ENCODE measurements at places on chromosomes 7 and 10.

DNA sequence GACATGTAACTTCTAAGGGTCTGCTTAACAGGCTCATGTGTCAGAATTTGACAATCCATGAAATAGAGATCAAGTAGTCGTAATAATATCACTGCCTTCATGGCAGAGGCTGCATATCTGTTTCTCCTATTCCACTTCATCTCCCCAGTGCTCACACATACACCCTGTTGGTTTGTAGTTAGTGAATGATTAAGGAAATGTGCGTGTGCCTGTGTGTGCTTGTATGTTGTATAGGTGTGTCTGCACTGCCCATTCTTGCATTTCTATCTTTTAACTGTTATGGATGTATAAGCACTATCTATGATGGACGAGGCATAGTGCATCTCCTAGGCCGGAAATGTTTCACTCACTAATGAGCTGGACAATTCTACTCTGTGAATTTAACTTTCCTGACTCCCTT lies 985.2 kb downstream of the LRMDA start:
- DNase-seq = no peak

DNA sequence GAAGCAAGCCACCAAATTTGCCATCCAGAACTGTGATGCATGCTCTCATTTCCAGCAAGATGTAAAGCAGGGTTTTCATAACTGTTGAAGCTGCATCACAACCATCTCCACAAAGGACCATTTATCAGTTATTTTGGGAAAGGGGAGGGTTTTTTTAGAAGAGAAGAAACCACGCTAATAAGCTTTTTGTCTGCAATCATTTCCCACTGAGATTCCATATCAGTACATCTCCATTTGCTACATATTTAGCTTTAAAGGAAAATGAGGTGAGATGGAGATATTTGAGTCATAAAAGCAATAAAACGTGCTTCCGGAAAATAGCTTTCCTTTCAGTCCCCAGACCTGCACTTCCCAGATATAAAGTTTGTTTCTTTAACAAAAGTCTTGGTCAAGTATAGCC lies 258.2 kb downstream of the FRMD4A start:
- DNase-seq = no peak

DNA sequence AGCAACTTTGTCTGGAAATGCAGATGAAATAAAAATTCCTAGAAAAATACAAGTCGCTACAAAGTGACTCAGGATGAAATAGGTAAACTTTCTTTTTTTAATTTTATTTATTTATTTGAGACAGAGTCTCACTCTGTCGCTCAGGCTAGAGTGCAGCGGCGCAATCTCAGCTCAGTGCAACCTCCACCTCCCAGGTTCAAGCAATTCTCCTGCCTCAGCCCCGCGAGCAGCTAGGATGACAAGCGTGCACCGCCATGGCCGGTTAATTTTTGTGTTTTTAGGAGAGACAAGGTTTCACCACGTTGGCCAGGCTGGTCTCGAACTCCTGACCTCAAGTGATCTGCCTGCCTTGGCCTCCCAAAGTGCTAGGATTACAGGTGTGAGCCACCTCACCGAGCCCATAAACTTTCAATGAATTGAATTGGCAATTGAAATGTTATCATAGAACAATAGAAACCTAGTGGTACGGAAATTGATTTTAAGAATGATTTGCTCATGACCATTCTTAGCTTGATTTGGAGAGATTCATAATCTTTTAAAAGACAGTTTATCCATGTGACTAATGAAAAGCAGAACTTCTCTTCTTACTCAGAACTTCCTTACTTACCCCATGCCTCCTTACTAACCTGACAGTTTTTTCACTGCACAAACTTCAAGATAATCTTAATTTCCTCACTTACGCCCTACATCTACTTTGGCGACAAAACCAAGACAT lies 161.7 kb downstream of the FAM107B start:
- DNase-seq = no peak

DNA sequence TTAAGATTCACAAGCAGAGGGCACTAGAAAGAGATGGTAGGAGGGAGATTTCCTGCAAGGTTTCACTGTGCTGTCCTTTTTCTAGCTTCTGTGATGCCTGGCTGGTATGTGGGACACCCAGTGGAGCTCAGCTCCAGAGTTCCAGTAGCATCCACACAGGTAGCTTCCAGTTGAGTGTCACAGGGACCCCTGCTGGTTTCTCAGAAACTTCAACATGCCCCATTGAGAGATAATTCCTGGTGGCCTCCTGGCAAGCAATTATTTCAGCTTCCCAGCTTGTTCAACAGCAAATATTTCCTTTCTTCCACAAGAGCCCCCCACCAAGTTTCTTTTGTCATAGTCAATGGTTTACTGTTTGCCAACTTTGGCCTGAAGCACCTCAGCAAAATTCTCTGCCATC lies 858.7 kb downstream of the REEP3 start:
- no peak for DNase-seq

DNA sequence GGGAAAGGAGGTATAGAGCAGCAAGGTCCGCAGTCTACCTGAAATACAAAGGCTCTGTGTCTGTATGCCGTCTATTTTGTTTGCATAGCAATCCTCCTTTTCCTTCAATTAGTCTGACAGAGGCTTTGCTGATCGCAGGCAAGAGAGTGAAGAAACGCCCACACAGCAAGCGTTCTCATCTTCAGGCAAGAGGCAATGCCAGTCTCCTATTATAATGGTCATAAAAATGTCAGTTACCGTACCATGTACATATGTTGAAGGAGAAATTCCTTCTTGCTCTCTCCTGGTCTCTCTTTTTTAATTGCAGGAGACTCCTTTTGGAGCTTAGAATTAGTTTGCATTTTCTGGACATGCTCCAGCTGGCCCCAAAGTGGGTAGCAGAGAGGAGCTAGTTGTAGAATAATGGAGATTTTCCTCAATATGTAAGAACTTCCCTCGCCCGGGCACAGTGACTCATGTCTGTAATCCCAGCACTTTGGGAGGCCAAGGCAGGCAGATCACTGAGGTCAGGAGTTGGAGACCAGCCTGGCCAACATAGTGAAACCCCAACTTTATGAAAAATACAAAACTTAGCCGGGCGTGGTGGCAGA lies 139.5 kb downstream of the PFKFB3 start:
- DNase-seq = no peak

DNA sequence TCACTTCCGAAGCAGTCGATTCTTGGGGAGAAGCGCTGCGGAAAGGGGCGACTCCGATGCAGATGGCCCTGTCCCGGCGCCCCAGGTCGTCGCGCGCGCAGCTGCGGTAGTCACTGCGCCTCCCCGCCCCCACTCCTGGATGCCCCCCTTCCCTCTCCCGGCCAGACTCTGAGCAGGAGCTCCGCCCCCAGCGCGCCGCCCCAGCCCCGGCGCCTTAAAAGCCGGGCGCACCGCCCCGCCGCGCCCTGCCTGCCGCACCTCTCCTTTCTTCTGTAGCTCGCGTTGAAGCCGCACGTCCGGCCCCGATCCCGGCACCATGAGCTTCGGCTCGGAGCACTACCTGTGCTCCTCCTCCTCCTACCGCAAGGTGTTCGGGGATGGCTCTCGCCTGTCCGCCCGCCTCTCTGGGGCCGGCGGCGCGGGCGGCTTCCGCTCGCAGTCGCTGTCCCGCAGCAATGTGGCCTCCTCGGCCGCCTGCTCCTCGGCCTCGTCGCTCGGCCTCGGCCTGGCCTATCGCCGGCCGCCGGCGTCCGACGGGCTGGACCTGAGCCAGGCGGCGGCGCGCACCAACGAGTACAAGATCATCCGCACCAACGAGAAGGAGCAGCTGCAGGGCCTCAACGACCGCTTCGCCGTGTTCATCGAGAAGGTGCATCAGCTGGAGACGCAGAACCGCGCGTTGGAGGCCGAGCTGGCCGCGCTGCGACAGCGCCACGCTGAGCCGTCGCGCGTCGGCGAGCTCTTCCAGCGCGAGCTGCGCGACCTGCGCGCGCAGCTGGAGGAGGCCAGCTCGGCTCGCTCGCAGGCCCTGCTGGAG lies at the start of gene INA:
TSS of gene INA (plus strand) at position 243 of the 817 bp plus-strand sequence. CDS start at position 317, 74 bp downstream.
- DNase-seq = no peak

GRCh38 chr7:89988074-89988473 lies 166.2 kb upstream of the STEAP1 start:
- DNase-seq = no peak

DNA sequence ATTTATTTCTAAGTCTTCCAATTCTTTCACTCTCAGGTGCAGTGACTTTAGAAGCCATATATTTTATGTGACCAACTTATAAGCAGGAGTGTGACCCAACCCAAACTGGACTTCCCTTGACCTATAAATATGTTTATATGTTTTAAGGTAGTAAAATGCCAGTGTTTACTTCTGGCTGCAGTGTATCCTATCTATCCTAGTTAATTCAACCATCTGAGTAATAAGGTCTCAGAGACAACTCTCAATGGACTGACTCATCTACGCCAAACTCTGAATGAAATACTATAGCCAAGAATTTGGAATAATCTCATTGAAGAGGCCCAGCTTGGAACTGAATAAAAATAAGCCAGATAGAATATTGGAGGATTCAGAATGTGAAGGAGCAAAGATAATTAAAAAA lies 544.5 kb upstream of the SORCS1 start:
- no peak for DNase-seq

GRCh38 chr7:70710011-70710480 lies 421.9 kb upstream of the GALNT17 start:
- no peak for DNase-seq

- no peak for DNase-seq
Observed at GRCh38 chr10:129032372-129033313, 434.4 kb upstream of the MGMT start.

GRCh38 chr7:113285411-113285810 lies 167.1 kb upstream of the SMIM30 start:
- DNase-seq = no peak

DNA sequence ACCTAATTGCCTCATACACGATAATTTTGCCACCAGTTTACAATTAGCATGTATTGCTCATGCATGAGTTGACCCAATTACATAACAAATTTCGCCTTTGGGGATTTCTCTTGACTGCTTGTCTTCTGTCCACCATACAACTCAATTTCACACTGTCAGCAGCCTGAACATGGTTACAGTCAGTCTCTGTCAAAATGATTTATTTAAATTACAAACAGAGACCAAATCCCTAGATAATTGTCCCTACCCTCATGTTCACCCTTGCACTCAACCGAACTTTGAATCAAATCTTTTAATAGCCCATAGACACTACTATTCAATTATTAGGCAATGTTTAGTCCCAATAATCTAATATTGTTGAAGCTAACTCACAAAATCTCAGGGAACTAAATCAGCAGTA lies 59.7 kb upstream of the NEBL start:
- no peak for DNase-seq

DNA sequence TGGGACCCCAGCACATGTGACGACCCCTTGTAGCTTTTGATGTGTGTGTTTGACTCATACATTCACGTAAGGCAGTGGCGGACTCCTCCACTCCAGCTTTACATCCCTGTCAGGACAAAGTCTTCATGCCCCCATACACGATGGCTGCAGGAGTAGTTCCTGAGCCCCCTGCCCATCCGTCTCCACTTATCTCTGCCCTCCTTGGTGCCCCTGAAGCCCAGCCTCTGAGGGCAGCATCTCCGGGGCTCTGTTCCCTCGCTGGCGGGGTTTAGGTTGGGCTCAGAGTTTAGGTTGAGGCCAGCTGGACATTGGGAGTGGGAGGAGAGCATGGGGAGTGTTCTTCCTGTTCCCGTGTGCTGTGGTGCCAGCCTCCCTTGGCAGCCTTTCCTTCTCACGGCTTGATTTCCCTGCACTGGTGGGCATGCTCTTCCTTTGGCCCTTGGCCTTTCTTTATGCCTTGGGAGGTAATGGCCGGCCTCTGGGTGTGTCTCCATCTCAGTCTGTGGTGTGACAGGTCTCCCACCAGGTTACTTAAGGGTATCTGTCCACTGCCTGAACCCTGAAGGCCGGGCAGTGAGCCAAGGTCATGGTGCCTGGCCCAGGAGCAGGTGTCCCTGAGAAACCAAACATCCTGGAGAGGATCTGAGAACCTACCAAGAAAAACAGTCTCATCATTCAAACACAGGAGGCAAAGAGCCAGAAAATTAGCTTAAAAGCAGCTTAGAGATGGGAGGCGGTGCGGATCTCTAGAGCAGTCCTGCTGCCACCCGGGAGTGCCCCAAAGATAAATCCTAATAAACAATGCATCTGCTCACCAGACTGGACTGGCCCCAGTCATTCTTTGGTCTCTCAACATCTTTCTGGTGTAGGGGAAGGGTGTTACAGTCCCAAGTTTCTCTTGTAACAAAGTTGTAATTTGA lies 85.5 kb downstream of the GLRX3 start:
- DNase-seq = no peak

DNA sequence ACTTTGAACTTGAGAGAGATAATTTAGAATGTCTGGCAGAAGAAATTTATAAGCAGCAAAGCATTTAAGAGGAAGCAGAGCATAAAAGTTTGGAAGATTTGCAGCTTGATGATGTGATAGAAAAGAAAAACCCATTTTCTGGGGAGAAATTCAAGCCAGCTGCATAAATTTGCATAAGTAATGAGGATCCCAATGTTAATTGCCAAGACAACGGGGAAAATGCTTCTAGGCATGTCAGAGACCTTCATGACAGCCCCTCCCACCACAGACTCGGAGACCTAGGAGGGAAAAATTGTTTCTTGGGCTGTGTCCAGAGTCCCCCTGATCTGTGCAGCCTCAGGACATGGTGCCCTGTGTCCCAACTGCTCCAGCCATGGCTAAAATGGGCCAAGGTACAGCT lies 263.6 kb upstream of the POT1 start:
- DNase-seq = no peak

- no peak for DNase-seq
Observed at GRCh38 chr10:44571701-44572100, 186.8 kb upstream of the CXCL12 start.

GRCh38 chr10:69988094-69988493 lies 64.6 kb upstream of the MACROH2A2 start:
- no peak for DNase-seq

GRCh38 chr7:16587790-16588189 lies 57.8 kb downstream of the ANKMY2 start:
- DNase-seq = no peak

- no peak for DNase-seq
Observed at GRCh38 chr10:110539091-110539490, 28.4 kb upstream of the SMC3 start.

DNA sequence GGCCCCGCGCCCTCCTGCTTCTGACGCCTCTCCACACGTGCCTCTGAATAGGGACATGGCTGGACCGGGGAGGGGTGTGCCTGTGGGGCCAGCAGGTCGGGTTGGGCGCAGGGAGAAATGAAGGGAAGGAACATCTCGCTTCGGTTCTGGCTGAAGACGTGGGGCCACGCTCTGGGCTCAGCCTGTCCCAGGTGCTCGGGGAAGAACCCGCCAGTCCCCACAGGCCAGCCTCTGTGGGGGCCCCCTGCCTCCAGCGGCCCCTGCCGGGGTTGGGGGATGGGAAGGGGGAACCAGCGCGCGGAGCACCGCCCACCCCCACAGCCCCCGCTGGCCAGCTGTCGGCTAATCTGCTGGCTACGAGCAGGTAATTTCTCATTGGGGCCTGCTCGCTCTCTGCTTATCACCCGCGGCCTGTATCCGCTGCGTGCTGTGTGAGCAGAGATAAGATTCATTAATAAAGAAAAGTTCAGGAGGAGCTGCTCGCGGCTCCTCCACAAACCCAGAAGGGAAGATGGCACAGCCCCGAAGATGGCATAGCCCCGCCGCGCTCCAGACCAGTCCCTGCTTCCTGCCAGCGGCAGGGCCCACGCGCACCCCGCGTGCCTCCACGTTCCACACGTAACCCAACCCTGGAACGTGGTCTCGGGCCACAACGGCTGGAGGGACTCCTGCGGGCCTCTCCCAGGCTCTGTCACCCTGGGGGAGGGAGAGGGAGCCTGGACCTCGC lies 186.2 kb downstream of the ELFN1 start:
- DNase-seq = no peak

- no peak for DNase-seq
Observed at GRCh38 chr10:123494301-123494808, 171.8 kb upstream of the GPR26 start.
